Aorta (tissue), 5 donors: ENCODE measurements at places on chromosomes 12 and 14. TPM values are rescaled to one million over a fixed set of nuclear protein-coding genes. Genes with fewer than 3 reads are reported as not detected.

Gene PSMA6
- 109 TPM for total RNA-seq

Gene BCL11B
- 0.58 TPM for total RNA-seq

Gene SLC39A5
- not detected for total RNA-seq

Gene TBX5
- not detected for total RNA-seq

Gene CLEC9A
- 0.26 TPM for total RNA-seq

Gene CAPZA3
- total RNA-seq = not detected

Gene SDSL
- total RNA-seq = 3.8 TPM

Gene KRT6A
- not detected for total RNA-seq

GRCh38 chr12:16955083-16955657 is 349.2 kb upstream of the LMO3 start:
- no peaks in the 10 kb centered on the region for H3K27me3 ChIP-seq
- no peak overlapping the region for H3K4me3 ChIP-seq
- no peaks in the 10 kb centered on the region for H3K4me1 ChIP-seq
- no peak for DNase-seq
- no peak overlapping the region for H3K27ac ChIP-seq

GRCh38 chr14:92787554-92787953 is 6.6 kb upstream of the GOLGA5 start:
- H3K36me3 ChIP-seq = no peaks in the 10 kb centered on the region
- no peaks in the 10 kb centered on the region for H3K27me3 ChIP-seq
- no peaks in the 10 kb centered on the region for H3K4me1 ChIP-seq
- no peak overlapping the region for H3K27ac ChIP-seq
- no peak overlapping the region for H3K4me3 ChIP-seq

DNA sequence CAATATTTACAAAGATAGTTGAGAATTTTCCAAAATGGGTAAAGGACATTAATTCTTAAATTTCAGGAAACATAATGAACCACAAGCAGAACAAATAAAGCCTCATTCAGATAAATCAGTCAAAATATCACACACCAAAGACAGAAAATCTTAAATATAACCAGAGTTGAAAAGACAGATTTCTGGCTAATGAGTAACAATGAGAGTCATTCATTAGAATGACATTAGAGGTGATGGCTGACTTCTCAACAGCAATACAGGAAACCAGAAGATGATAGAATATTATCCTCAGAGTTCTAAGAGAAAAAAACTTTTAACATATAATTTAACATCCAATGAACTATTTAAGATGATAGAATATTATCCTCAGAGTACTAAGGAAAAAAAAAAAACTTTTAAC is 124.2 kb downstream of the DENND5B start:
- H3K27me3 ChIP-seq = no peaks in the 10 kb centered on the region
- no peak overlapping the region for H3K27ac ChIP-seq
- H3K4me3 ChIP-seq = no peak overlapping the region

GRCh38 chr14:50796390-50796789 is 34.6 kb downstream of the NIN start:
- peak overlapping the region; percentile 45 for H3K27ac ChIP-seq
- no peaks in the 10 kb centered on the region for H3K27me3 ChIP-seq
- DNase-seq = no peak
- H3K4me1 ChIP-seq = peaks cover 11% of the 10 kb centered on the region
- H3K36me3 ChIP-seq = peaks cover 2% of the 10 kb centered on the region
- no peak overlapping the region for H3K4me3 ChIP-seq

DNA sequence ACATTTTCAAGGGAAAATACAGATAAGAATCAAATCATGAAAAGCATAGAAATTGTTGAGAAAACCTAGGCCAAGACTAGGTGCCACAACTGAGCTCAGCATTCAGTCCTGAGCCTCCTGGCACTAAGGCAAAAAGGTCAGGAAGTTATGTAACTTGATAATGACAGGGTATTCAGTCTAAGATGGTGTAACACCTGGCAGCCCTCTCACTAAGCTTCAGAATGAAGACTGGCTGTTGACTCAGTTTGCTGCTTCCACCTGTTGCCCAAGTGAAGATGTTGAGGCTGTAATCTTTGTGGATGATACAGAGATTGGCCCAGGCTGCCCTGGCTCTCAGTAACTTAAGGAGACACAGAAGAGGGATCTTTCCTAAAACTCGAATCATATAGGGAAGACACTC is 19.6 kb downstream of the PROX2 start:
- no peak overlapping the region for H3K27ac ChIP-seq
- H3K4me1 ChIP-seq = no peaks in the 10 kb centered on the region
- no peaks in the 10 kb centered on the region for H3K36me3 ChIP-seq
- DNase-seq = no peak
- no peaks in the 10 kb centered on the region for H3K27me3 ChIP-seq

- no peak for DNase-seq
- no peak overlapping the region for H3K27ac ChIP-seq
- no peaks in the 10 kb centered on the region for H3K36me3 ChIP-seq
- H3K4me3 ChIP-seq = no peak overlapping the region
- H3K27me3 ChIP-seq = no peaks in the 10 kb centered on the region
- peaks cover 9% of the 10 kb centered on the region for H3K4me1 ChIP-seq
These were observed 42.1 kb downstream of the RASSF3 start for GRCh38 chr12:64652346-64652745.

DNA sequence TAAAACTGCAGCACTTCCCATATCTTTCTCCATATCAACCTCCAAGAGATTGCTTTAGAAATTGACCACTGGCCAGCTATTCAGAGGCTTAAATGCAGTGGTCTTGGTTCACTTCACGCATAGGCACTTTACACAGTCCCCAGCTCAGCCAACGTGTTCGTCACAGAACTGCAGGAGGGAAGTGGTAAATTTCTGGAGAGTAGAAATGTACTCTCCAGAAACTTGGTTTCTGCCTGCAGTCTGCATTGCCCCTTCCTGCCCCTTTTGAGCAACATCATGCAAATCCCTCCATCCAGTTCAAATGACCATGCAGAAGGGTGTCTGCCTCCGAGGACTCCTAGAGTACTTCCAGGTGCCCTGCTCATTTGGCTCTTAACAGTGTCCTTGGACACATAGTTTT is 42.7 kb upstream of the NEDD1 start:
- H3K27me3 ChIP-seq = no peaks in the 10 kb centered on the region
- no peaks in the 10 kb centered on the region for H3K4me1 ChIP-seq
- no peak for DNase-seq
- no peak overlapping the region for H3K27ac ChIP-seq
- H3K36me3 ChIP-seq = no peaks in the 10 kb centered on the region
- no peak overlapping the region for H3K4me3 ChIP-seq

DNA sequence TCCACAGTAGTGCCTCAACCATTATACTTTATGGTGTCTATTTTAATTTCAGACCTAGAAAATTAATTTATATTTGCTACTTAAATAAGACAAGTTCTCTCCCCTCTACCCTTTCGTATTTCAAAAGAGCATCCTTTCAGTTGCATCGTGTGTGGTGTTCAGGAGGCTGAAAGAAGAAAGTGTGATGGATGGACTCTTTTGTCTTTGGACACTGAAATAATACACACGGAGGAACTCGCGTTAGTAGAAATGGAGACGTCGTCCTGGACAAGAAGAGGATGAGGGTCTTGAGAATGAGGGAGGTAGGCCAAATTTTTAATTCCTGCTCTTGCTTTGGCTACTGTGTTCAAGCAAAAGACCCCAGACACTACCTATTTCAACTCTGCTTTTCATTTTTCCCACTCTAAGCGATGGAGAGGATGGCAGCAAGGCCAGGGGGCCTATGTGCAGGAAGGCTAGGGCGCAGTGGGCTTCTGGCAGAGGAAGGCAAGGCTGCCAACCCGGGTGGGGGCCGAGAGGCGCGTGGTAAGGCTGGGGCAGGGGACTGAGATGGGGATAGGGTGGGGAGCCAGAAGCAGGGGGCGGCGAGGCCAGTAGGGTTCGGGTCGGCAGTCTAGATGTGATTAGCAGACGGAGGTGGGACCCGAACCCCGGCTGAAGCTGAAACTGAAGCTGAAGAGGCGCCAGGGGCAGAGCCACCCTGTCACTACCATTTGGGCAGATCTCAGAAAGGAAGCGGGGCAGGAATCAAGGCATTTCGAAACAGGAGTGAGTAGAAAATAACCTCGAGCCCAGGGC is 722 bp downstream of the TMED8 start:
- H3K27me3 ChIP-seq = no peaks in the 10 kb centered on the region
- DNase-seq = peak; percentile 54

DNA sequence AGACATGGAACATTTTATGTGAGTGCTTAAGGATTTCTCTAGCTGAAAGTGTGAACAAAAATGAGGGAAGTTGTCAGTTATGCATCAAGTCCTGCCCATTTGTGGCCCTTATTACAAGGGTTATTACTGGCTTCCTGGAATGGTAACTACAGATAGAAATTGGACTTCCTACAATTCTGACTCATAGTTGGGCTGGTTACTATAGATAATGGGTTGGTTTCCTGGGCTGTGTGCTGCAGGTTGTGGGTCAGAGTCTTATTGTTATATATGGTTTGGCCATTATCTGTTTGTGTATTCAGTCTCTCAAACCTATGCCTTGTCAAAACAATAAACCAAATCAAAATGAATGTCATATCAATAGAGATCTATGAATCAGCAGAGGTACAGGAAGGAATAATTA is 313.7 kb downstream of the ADAMTS20 start:
- H3K4me3 ChIP-seq = no peak overlapping the region
- no peak overlapping the region for H3K27ac ChIP-seq
- no peaks in the 10 kb centered on the region for H3K36me3 ChIP-seq
- no peak for DNase-seq
- peaks cover 3% of the 10 kb centered on the region for H3K4me1 ChIP-seq

DNA sequence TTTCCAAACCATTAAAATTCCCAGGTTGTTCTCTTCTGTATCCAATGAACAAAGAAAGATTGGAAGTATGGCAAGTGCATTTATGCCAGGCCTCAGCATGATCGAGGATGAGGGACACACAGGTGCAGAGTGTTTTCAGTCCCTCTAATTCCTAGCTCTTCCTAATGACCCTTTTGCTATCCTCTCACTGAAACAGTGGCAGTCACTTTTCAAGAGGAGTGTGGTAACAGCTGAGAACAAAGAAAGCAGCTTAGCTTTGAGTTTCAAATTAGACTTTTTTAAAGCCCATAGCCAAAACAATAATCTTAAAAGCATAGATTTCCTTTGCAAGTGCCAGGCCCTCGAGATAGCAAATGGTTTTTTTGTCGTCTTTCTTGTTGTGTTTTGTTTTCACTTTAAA is 110.8 kb downstream of the KCNH5 start:
- H3K27ac ChIP-seq = no peak overlapping the region
- DNase-seq = no peak
- no peak overlapping the region for H3K4me3 ChIP-seq
- H3K27me3 ChIP-seq = no peaks in the 10 kb centered on the region
- no peaks in the 10 kb centered on the region for H3K4me1 ChIP-seq

DNA sequence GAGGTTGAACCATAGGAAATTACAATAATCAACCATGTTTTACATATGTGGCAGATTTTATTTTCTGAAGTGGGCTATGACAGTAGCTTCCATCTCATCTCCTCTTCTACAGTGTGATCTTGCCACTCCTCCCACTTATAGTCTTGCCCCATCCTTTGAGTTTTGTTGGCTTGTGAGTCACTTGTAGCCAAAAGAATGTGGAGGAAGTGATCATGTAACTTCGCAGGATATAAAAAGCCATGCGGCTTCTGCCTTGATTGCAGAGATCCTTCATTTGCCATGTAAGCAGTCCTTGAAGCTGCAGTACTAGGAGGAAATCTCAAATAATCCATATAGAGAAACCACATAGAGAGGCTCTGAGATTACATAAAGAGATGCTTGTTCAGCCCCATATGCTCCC is 13.7 kb upstream of the ZNF84 start:
- no peak for DNase-seq
- H3K27me3 ChIP-seq = no peaks in the 10 kb centered on the region
- no peak overlapping the region for H3K27ac ChIP-seq
- H3K36me3 ChIP-seq = no peaks in the 10 kb centered on the region
- no peak overlapping the region for H3K4me3 ChIP-seq
- no peaks in the 10 kb centered on the region for H3K4me1 ChIP-seq

DNA sequence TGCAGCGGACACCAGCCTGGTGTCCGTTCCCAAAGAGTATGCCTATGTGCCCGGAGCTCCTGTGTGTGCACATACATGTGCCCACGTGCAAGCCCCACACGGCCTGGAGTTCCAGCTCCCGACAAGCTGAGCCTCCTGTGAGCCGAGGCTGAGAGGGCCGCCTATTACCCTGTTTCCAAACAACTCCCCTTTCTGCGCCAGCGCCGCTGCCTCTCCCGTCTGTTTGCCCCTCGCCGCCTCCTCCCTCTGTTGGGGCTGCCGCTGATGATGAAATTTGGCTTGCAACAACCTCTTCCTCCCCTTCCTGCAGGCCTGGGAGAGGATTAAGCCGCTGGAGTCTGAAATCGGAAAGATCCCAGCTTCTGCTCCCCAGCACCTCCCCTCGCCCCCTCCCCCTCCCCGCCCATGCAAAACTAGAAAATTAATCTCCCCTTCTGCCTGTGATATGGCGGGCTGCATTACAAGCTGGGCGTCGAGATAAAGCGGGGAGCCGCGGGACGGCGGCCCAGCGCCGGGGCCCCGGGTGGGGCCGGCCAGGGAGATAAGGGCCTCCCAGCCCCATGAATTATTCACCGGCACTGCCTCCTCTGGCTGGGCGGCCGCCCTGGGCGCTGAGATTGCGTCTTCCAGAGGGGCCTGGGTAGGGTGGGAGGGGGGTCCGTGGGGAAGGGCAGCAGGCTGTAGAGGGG is 6.8 kb upstream of the ASIC1 start:
- no peak overlapping the region for H3K27ac ChIP-seq
- no peak overlapping the region for H3K4me3 ChIP-seq
- no peaks in the 10 kb centered on the region for H3K27me3 ChIP-seq
- no peaks in the 10 kb centered on the region for H3K36me3 ChIP-seq

- H3K36me3 ChIP-seq = no peaks in the 10 kb centered on the region
- no peak for DNase-seq
- H3K27ac ChIP-seq = no peak overlapping the region
- H3K4me3 ChIP-seq = no peak overlapping the region
- H3K27me3 ChIP-seq = no peaks in the 10 kb centered on the region
- H3K4me1 ChIP-seq = peaks cover 2% of the 10 kb centered on the region
These were observed 5.5 kb upstream of the OAS1 start for GRCh38 chr12:112901271-112901670.

DNA sequence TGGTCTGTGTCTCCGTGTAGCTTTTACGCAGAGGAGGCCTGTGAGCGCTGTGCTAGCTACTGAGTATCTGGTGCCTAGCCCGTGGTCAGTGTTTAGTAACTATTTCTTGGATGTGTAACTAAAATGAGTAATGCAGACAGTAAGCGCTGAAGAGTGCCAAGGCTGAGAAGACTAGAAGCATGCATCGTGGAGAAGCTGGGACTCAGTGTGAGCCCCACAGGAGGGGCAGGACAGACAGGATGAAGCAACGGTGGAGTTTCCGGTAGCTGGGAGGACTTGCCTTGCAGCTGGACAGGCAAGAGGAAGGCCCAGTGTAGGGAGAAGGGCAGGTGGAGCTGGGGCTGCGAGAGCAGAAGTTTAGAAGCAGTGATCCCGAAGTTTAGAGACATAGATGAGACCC is 233.4 kb upstream of the FKBP4 start:
- no peak overlapping the region for H3K4me3 ChIP-seq
- H3K27ac ChIP-seq = no peak overlapping the region
- H3K36me3 ChIP-seq = peaks cover 4% of the 10 kb centered on the region
- no peak for DNase-seq
- no peaks in the 10 kb centered on the region for H3K4me1 ChIP-seq

- no peak for DNase-seq
- H3K27ac ChIP-seq = no peak overlapping the region
- no peaks in the 10 kb centered on the region for H3K27me3 ChIP-seq
- no peak overlapping the region for H3K4me3 ChIP-seq
These were observed 262.1 kb upstream of the ATP2B1 start for GRCh38 chr12:89970722-89971121.

- no peaks in the 10 kb centered on the region for H3K36me3 ChIP-seq
- no peak overlapping the region for H3K27ac ChIP-seq
- no peak overlapping the region for H3K4me3 ChIP-seq
- H3K27me3 ChIP-seq = no peaks in the 10 kb centered on the region
- DNase-seq = no peak
These were observed 72.2 kb downstream of the ST8SIA1 start for GRCh38 chr12:22262309-22262708.
